ENCODE measurements at places on chromosomes 2 and 18.

- no peak for DNase-seq
Measured at GRCh38 chr2:11896386-11896785, 150.0 kb downstream of the LPIN1 start.

DNA sequence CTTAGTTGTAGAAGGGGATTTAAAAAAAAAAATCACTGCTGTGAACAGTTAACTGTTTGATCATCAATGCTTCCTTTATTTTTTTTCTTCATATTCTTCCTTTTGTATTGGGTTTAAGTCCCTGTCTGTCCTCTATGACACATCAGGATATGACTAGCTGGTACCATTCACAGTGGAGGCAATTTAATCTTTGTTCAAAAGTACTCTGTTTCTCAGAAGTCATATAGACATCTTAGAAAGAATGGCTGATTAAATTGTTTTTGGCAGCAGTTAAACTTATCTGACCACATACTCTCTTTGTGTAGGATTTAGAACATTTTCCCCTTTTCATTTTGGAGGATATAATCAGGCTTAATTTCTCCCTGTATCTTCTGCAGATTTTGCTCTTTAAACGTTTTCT lies 807.8 kb upstream of the CDH2 start:
- no peak for DNase-seq

- peak; percentile 5 for DNase-seq
Measured at GRCh38 chr2:240947176-240947575, 41.0 kb downstream of the CROCC2 start.

- DNase-seq, result peak; percentile 38
Measured at GRCh38 chr2:219171231-219171651, 1.4 kb upstream of the SLC23A3 start.

- DNase-seq, result peak; percentile 77
Measured at GRCh38 chr2:3651691-3652648, 6.0 kb upstream of the ALLC start.

DNA sequence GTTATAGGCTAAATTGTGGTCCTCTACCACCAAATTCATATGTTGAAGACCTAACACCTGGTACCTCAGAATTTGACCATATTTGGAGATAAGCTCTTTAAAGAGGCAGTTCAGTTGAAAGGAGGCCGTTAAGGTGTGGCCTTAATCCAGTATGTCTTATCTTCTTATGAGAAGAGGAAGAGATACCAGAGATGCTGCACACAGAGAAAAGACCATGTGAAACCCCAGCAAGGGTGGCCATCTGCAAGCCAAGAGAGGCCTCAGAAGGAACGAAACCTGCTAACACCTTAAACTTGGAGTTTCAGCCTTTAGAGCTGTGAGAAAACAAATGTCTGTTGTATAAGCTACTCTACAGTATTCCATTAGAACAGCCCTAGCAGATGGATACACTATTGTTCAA lies 528.1 kb upstream of the DCC start:
- DNase-seq, result no peak

DNA sequence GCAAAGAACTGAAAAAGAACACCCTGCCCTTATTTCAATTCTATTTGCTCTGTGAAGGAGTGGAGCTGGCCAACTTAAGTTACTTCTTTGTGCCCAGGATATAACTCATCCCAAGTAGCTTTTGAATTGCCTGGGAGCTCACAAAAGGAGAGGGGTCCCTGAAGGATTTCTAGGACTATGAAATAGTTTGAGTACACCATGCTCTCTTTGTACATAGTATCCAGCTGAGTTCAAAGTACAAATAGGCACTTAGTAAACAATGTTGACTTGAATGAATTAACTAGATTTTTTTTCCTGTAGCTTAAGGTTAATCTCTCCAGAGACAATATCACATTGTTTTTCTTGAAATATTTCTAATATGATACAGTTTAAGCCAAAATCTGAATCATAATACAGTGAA lies 47.7 kb downstream of the ZC3H15 start:
- DNase-seq, result peak; percentile 72

DNA sequence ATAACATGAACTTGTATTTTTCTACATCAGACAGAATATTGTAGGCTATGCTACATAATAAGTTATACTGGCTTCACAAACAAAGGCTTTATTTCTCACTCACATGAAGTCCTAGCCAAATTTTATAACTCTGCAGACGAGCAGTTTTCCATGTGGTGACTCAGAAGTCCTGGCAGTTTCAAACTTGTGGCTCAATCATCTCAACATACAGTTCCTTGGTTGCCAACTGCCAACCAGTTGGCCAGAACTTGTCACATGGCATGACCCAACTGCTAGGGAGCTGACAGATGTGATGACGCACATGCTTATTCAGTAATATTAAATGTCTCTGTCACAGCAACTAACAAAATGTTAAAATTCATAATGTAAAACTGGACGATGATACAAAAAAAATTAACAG lies 63.8 kb upstream of the ZC3H15 start:
- DNase-seq, result no peak

DNA sequence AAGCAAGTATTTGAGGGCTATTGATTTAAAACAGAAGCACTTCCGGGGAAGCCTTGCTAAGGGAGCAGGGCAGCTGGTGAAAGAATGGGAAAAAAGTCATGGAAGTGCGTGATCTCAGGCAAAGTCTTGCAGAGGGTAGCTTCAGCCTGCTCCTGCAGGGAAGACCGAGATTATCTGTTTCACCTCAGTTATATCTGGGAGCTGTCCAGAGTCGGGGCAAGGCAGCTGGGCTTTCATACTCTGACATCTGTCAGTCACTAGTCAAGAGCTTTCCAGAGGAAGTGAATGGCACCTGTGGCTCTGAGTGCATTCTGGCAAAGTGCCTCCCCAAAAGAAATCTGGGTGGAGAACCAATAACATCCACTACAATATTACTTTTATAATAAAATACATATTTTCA lies 8.7 kb downstream of the NXPH2 start:
- DNase-seq, result no peak

DNA sequence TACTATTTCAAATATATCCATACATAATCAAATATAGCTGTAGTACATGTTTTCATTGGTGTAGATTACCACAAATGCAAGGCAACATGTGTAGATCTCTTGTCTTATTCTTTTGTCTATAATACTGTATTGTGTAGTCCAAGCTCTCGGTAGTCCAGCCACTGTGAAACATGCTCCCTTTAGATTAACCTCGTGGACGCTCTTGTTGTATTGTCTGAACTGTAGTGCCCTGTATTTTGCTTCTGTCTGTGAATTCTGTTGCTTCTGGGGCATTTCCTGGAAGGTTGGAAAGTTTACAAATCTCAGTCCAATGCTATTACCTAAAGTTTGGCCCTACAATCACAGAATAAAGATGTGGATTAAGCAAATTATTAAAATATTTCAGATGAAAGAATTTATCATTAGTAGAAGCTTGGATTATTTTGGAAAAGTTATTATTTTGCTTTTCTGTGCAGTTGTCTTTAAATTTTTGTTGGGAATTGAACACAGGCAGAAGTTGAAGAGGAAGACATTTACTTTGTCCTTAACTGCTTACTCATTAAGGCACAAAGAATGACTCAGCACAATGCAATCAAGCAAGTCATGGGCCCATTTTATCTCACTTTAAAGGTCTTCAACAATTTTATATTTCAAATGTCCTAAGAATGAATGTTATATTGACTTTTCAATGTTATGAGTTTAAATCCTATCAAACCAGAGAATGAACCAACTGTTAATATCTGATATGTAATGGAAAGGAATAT lies 103.4 kb upstream of the CAVIN2 start:
- no peak for DNase-seq

DNA sequence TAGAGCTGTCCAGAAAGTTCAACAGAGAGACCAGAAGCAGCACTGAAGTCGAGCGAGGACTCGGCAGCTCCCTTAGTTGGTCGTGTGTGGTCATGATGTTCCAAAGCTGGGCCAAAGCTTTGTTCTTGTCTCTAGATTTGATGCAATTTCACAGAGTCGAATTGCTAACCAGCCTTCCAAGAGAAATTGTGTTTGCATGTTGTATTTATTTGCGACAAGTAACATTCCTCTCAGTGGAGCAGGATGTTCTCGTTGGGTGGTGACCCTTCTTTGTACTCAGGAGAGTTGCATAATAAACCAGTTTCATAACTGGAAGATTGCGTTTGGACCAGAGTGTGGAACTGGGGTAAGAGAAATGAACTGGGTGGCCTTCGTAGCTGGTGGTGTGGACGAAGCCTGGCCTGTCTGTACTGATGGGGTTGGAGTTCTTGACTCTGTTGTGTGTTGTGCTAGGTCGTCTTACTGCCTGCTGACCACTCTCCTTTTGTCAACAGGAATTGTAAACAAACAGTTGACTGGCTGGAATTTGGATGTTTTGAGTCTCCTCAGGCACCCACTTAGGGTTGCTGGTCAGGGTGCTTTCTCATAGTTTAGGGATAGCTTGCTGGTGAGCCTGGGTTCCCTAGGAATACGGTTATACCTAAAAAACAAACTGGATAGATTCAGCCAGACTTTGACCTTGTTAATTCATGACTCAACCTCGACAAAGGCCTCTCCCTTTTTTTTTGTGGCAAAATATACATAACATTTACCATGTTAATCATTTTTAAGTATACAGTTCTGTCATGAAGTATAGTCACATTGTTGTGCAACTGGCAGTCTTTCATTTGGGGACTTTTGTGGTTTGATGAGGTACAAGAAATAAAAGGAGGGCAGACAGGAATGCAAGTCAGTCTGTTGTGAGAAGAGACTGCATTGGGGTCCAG lies 28.9 kb upstream of the TOGARAM2 start:
- DNase-seq, result peak; percentile 90

GRCh38 chr2:62201307-62201706 lies 5.4 kb downstream of the B3GNT2 start:
- no peak for DNase-seq

- peak; percentile 42 for DNase-seq
Measured at GRCh38 chr2:166516712-166517303, 22.8 kb upstream of the SCN7A start.

GRCh38 chr2:136008205-136008865 lies 22.9 kb upstream of the DARS1 start:
- no peak for DNase-seq

DNA sequence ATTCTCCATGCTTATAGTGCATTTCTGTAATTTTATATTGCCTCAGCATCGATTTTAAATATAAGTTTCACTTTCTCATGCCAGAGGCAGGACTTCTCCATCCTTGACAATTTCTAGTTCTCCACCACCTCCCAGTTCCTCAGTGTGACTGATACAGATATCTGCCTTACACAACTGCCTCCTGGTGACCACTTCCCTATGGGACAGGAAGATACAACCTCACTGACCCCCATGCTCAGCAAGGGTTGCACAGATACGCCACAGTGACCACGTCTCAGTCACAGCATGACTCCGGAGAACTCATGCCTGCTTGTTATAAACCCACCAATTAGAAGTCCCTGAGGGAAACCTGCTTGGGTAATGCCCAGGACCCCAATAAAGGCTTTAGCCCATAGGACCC lies 284.0 kb upstream of the MC4R start:
- DNase-seq, result no peak

DNA sequence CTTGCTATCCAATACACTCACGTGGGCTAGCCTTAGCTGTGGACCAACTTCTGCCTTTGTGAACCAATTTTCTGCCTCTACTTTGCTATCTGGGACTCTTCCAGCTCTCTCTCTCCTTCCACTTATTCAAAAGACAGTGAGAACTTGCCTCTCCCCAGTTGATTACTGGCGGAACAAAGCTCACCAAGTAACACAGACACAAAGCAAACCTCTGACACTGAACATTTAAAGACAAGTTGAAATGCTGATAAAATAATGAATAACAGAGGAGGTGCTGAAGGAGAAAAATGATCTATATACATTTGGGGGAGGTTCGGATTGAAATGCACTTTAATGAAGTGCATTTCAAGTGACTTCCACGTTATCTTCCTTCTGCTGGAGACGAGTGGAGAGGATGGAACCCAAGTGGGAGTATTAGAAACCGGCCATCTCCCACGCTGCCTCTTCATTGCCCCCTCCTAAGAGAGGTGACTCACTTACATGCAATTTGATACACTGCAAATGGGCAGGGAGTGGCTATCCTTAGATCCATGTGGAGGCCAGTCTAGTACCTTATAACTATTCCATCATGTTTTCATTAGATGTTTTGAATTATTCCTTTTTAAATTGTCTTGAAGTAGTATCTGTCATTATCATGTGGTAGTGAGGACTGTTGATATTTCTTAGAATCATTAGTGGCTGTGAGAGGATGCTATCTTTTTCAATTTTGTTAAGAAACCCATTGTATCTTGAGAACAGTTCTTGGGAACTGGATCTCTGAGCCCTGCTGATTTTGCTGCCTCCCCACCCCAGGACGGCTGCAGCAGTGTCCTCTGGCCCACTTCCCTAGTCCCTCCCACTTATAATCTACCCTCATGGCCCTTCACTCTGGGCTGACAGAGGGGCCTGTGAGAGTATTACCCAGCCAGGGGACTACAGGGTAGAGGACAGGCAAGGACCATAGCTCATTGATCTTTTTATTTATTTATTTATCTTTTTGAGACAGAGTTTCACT lies 6.0 kb upstream of the GLI2 start:
- DNase-seq, result no peak

DNA sequence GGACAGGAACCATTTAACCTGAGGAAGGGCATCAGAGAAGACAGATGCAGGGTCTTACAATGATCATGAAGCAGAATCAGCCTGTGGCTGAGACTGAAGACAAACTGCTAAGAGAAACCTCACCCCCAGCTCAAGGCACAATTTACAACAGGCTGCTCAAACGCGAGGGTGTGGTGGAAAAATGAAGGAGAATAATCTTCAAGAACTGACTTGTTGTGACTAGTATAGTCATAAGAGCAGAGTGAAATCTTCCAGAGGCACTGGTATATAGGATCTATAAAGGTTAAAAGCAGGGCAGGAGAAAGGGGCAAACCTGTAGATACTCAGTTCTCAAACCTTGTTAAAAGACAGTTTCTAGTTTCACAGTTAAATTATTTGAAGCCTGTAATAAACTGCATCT lies 1155.8 kb upstream of the TMEFF2 start:
- no peak for DNase-seq

- no peak for DNase-seq
Measured at GRCh38 chr2:176902454-176902853, 310.1 kb upstream of the HNRNPA3 start.

- DNase-seq, result no peak
Measured at GRCh38 chr2:71706121-71706520, 252.8 kb downstream of the DYSF start.

GRCh38 chr2:145018502-145018901 lies 498.6 kb upstream of the ZEB2 start:
- no peak for DNase-seq

DNA sequence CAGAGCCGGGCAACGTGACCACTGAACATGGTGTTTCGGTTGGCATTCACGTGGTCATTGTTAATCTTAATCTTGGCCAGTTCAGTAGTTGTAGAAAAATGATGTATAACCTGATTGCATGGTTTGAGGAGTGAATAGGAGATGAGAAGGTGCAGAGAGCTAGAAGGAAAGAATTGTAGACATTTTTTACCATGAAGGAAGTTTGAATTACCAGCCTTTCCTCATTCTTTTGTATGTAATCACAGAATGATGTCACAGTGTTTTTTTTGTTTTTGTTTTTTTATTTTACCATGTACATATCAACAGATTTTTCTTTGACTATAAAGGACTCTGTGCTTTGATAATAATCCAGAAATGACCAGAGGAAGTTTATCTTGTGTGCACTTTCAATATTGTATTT lies 126.3 kb downstream of the LTBP1 start:
- no peak for DNase-seq

Measured in HAP-1 (cell line).